Activated CD4-positive, alpha-beta T cell treated with anti-CD3 and anti-CD28 coated beads, Interleukin-2, amount 50 U/mL, for 4 hours (primary cell): ENCODE measurements at places on chromosomes 16 and 17.

- no peak for DNase-seq
Measured at GRCh38 chr16:88769617-88770460, 15.2 kb downstream of the PIEZO1 start.

- no peak for DNase-seq
Measured at GRCh38 chr16:3971261-3971660, 90.7 kb upstream of the CREBBP start.

GRCh38 chr17:71024172-71024571 is 854.8 kb downstream of the KCNJ2 start:
- no peak for DNase-seq

DNA sequence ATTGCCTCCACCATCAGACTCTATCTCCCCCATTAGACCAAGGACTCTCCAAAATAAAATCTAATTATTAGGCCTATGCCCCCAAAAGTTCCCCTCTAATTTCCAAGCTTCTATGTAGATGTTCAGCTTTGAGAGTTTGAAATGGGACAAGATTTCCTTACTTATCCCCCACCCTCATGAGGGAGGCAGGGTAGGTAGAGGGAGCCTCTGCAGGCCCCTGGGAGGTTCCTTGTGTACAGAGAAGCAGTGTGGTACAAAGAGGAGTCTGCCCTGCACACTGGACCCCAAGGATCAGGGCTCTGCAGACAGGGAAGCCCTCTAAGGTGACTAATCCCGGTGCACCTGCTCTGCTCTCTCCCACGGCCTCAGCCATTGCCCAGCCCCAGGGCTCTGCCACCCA is 2.5 kb downstream of the KRT17 start:
- DNase-seq: no peak

DNA sequence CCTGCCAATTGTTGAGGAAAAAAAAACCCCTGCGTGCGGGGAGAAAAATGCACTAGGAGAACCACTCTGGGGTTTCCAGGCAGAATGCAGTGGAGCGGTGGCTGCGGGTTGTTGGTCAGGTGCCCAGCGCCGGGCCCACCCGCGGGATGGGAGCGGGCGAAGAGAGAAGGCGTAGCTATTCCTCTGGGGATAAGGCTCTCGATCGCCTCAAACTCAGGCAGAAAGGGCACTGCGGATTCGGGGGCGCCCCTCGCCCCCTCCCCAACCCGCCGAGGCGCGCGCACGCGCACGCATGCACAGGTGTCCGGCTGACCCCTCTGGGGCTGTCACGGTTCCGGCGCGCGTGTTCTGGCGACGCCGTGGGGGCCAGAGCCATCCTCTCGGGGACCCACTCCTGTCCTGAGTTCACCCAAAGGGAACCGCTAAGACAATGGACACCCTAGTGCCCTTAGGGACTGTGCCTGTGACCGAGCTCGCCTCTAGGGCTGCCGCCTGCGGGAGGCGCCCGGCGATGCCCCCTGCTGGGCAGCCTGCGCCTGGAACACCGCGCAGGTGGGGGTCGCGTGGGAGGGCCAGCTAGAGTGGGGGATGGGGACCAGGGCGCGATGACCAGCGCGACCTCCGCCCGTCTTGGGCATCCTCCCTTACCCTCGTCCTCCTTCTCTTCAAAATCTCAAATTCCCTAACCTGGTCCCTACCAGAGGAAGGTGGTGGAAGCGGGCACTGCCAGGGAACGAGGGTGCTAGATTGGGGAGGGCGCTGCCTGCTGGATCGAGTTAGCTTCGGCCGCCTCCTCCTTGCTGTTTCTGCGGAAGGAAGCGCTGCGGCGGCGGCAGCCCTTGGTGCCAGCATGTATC is 14.4 kb upstream of the CBX8 start:
- no peak for DNase-seq

- DNase-seq: no peak
Measured at GRCh38 chr17:17239832-17240231, 2.9 kb upstream of the FLCN start.

DNA sequence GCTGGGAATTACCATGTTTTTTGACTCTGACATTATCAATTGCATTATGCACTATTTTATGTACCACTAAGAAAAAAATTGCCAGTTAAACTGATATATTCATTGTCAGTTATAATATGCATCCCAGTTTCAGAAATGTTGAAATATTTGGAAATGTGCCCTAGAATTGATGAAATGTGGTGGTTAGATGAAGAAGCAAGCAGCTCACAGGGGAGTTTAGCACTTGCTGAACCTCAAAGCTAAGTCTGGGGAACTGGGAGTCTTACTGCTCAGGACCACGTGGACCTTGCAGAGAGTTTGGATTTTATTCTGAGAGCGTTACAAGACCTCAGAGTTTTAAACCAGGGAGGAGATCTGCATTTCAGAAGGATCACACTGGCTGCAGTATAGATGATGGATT is 67.9 kb downstream of the TNRC6C start:
- DNase-seq: no peak

DNA sequence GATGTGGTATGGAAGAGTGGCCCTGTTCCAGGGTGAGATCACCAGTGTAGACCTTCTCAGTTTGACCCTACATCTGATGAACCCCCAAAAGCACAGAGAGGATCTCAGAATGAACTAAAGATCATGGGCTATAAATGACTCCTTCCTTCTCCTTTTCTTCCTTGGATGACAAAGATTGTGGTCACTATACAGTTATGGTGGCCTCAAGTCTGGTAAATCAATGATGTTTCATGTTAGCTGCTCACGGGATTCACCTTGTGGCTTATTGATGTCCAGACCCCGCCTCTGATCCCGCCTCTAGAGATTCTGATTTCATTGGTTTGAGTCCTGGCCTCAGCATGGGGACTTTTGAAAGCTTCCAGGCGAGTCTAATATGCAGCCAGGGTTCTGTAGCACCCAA is 112.2 kb downstream of the PITPNC1 start:
- no peak for DNase-seq

DNA sequence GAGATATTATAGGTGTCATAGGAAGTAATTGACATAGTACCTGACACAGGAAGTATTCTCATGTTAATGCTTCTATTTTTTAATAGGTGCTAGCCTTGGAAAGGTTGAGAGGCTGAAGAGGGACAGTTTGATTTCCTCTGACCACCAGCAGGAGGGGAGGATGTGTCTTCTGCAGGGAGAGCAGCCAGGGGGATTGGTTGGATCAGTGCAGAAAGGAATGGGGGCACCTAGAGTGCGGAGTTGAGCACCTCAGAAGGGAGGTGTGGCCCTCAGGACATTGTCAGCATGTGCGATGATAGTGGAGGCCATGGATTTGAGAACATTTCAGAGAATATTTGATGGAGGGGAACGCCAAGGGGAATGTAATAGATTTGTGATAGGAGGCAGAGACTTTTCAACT is 23.4 kb downstream of the HAPSTR1 start:
- DNase-seq: no peak
